H4 (cell line): ENCODE measurements at places on chromosomes 3 and 15. TPM values are rescaled to one million over a fixed set of nuclear protein-coding genes. Genes with fewer than 3 reads are reported as not detected.

- DNase-seq: no peak
Observed at GRCh38 chr3:3259181-3259580, 79.7 kb upstream of the CRBN start.

DNA sequence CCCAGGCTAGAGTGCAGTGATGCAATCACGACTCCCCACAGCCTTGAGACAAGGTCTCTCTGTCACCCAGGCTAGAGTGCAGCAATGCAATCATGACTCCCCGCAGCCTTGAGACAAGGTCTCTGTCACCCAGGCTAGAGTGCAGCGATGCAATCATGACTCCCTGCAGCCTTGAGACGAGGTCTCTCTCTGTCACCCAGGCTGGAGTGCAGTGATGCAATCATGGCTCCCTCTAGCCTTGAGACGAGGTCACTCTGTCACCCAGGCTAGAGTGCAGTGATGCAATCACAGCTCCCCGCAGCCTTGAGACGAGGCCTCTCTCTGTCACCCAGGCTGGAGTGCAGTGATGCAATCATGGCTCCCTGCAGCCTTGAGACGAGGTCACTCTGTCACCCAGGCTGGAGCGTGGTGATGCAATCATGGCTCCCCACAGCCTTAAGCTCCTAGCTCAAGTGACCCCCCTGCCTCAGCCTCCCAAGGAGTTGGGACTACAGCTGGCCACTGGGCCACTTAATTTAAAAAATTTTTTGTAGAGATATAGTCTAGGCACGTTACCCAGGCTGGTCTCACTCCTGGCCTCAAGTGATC, 26.1 kb downstream of the TFRC start:
- peak; percentile 25 for DNase-seq

DNA sequence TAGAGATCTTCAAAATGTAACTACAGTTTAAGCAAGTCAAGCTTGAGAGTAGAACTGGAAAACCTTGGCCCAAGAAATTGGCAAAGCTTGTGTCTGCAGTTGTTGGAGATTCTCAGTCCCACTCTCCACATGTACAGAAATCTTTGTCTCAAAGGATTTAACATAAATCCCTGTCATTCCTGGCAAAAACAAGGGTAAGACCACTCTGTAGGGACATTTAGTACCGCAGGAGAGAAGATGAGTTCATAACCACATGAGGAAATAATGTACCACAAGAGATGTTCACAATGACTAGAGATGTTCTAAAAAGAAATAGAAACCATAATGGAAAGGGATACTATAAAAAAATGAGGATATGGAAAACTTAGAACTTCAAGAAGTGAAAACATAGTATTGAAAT, 73.7 kb downstream of the RAB7A start:
- no peak for DNase-seq

- no peak for DNase-seq
Observed at GRCh38 chr3:128806588-128806987, 72.8 kb upstream of the ACAD9 start.

GRCh38 chr3:33682770-33683169, 35.3 kb downstream of the CLASP2 start:
- no peak for DNase-seq

GRCh38 chr3:52507359-52507758, 12.2 kb downstream of the STAB1 start:
- peak; percentile 75 for DNase-seq

DNA sequence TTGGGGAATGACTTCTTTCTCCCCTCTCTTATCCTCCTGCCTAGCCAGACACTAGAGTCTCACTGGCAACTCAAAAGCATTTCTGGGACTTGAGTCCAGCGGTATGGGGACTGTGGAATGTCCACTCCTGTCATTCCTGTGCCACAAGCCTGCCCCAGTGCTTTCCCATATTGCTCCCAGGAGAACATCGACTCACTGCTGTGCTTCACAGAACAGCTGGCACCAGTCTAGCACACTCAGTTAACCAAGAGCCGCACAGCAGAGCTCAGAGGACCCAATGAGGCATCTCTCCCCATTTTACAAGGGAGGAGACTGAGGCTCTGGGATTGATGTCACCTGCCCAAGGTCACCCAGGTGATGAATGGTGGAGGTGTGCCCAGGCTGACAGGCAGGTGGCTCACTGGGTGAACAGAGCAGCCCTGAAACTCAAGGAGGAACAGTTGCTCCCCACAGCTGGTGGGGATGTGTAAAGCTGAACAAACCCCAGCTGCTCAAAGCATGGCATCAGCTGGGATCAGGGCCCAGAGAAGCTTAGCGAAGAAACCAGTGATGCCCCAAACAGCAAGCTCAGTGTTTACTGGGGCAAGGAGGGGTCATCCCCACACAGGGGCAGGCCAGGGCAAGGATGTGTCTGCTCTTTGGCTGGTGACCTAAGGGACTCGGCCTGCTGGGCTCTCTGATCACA, 35.4 kb upstream of the DUSP7 start:
- DNase-seq: no peak

DNA sequence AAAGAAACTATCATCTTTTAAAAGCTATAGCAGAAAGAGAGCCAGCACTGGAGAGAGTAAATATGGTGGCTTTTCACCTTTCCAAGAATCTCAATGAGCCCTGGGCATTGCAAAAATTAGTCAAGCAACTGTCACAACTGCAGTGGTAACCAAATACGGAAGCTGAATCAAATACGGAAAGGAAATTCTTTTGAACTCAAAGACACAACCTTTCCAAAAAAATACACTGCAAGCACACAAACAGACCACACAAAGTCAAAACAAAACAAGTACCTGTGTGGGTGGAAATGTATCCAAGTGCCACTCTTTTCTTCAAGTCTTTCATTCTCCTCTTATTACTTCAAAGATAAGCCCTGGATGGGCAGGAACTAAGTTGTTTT, 17.6 kb downstream of the VGLL4 start:
- DNase-seq: no peak

DNA sequence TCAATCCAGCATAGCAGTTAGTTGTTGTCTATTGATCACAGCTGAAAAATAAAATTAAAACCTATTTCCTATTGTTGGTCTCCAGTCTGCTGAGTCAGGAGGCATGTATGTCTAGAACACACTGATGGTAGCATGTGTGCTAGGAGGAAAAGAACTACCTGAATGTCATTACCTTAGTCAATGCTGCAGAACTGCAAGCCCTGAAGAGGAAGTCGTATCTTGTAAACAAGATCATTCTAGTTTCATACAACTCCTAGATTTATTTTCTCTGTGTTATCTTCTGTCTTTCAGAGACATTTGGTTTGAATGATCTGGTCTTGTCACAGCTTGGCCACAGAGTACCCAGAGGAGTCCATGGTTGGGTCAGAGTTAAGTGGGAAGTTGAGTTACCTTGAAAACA, 110.0 kb upstream of the MRPL3 start:
- no peak for DNase-seq

DNA sequence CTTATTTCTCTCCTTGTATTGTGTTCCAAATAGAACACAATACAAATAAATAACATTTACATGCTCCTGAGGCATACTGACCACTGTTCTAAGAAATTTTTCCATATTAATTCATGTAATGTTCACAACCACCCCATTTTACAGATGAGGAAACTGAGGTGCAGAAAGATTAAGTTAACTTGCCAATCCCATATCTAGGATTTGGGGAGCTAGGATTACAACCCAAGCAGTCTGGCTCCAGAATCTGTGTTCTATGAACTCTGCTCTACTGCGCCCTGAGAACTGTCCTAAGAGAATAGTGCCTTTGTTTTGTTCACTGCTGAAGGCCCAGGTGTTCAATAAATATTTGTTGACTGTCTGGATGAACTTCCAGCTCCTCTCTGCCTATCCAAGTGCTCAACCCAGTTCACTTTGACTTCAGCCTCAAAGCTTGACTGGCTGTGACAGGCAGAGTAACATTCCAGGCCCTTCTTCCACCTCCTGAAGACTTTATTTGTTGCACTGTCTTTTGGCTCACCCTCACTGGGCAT, 3.1 kb downstream of the NEK10 start:
- DNase-seq: no peak

DNA sequence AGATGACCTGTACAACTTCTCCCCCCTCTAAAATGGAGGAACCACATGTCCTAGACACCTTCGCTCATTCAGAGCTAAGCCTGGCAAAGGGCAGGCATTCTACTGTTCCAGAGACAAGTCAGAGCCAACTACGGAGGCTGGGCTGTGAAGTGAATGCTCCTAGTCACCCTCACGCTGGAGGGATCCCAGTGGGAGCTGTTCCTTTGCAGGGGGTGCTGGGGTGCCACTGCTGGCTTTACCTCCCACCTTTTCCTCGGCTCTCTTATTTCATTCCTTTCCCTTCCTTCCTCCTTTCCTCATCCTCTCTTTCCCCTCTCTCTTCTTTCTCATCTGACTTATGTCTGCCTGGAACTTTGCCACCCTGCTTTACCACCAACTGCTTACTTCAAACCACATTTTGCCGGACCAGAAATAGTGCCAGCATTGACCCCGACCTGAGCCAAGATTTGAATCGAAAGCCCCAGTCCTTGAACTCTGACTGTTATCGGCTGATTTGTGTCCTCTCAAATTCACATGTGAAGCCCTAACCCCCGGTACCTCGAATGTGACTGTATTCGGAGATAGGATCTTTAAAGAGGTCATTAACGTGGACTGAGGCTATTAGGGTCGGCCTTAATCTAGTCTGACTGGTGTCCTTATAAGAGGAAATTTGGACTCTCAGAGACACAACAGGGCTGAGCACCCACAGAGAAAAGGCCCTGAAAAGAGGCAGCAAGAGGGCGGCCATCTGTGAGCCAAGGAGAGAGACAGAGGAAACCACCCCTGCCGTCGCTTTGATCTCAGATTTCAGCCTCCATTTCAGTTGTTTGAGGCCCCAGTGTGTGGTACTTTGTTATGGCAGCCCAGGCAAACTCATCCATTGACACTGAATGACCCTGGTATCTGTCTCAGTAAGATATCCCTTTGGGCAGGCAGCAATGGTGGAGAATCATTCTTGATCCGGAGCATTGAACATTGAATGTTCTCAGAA, 31.3 kb upstream of the TBC1D21 start:
- DNase-seq: no peak

- no peak for DNase-seq
Observed at GRCh38 chr15:47861111-47861903, 144.0 kb downstream of the SEMA6D start.

- peak; percentile 38 for DNase-seq
Observed at GRCh38 chr3:69182588-69183316, 60.4 kb upstream of the LMOD3 start.

DNA sequence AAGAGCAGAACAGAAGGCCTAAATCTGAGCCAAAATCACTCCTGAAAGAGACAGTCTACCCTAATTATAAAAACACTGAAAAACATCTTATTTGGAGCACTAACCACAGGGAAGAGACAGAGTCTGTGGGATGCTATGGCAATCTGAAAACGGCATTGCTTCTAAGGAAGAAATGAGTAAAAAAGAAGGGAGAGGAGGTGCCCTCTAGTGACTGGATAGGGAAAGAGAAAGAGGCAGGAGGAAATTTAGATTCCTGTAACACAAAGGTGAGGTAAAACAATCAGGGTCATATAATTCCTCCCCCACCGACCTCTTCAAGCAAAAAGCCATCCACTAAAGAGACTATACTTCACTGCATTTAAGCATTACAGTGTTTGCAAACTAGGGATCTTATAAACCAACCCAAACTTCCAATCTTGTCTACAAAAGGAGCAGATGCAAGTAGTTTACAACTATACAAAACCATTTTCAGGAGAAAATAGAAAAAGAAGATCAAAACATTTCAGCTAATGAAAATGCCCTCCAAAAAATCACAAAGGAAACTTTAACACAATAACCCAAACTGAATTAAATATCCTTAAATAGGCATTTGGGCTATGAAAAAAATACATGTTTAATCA, 32.6 kb downstream of the HACD2 start:
- peak; percentile 21 for DNase-seq

- no peak for DNase-seq
Observed at GRCh38 chr15:40386480-40386879, 4.0 kb downstream of the KNSTRN start.

Gene TBCCD1
- total RNA-seq: 21.4 and 25.5 TPM in 2 replicates

Gene FAM131A
- 18.4 and 22.2 TPM in 2 replicates for total RNA-seq

Gene CACNA1D
- 1.3 and 1.4 TPM in 2 replicates for total RNA-seq

Gene TRH
- not detected in 2 replicates for total RNA-seq

Gene VIPR1
- not detected in 2 replicates for total RNA-seq

Gene GOLGA6L7
- not detected in 2 replicates for total RNA-seq

Gene ALDH1A2
- total RNA-seq: not detected in 2 replicates

Gene PLSCR5
- not detected in 2 replicates for total RNA-seq
